T-helper 1 cell treated with Interleukin-12 subunit alpha and Interleukin-12 subunit beta and Interleukin-4 antibody, amounts not matched to agents 30 ng/mL and 1 ng/mL, for 36 hours (primary cell): ENCODE measurements at places on chromosomes 3 and 15. TPM values are rescaled to one million over a fixed set of nuclear protein-coding genes. Genes with fewer than 3 reads are reported as not detected.

The AMOTL2 gene
- not detected in 2 replicates for total RNA-seq

The PSTPIP1 gene
- 216 and 224 TPM in 2 replicates for total RNA-seq

The VGLL3 gene
- total RNA-seq, result not detected in 2 replicates

The SLC22A13 gene
- 0.71 and 0.78 TPM in 2 replicates for total RNA-seq

The GOLGA8S gene
- total RNA-seq, result 0.61 and 0.71 TPM in 2 replicates
